Prostate gland (tissue), 2 donors: ENCODE measurements at places on chromosomes 1 and 21. TPM values are rescaled to one million over a fixed set of nuclear protein-coding genes. Genes with fewer than 3 reads are reported as not detected.

The SLC25A34 gene
- total RNA-seq, result 1.1 TPM

The SELP gene
- total RNA-seq, result 9.1 TPM

The IRF6 gene
- 59.8 TPM for total RNA-seq

The MED8 gene
- total RNA-seq, result 36.9 TPM

The RCC2 gene
- total RNA-seq, result 42.6 TPM

The KIF21B gene
- total RNA-seq, result 0.46 TPM

DNA sequence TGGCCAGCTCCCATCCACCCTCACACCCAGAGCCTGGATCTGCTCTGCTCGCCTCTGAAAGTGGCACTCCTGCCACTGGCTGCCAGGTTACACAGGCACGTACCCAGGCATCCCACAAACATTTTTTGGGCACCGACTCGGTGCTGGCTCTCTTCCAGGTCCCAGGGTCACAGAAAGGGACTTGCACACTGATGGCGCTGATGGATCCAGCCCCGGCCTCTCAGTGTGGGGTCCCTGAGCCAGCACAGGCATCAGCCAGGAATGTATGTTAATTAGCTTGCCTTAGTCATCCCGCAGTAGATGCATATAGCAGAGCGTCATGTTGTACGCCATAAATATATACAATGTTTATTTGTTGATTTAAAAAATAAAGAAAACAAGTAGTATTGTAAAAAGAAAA is 537.2 kb downstream of the NPHP4 start:
- peaks cover 6% of the 10 kb centered on the region for H3K27me3 ChIP-seq
- H3K4me3 ChIP-seq, result no peak overlapping the region
- H3K27ac ChIP-seq, result no peak overlapping the region
- H3K4me1 ChIP-seq, result no peaks in the 10 kb centered on the region
- no peaks in the 10 kb centered on the region for H3K36me3 ChIP-seq

- H3K36me3 ChIP-seq, result no peaks in the 10 kb centered on the region
- H3K27ac ChIP-seq, result no peak overlapping the region
- H3K4me3 ChIP-seq, result no peak overlapping the region
- no peaks in the 10 kb centered on the region for H3K27me3 ChIP-seq
These were observed 24.8 kb downstream of the TNFRSF8 start for GRCh38 chr1:12087797-12088314.

- DNase-seq, result no peak
- no peaks in the 10 kb centered on the region for H3K4me1 ChIP-seq
- H3K4me3 ChIP-seq, result no peak overlapping the region
These were observed 141.7 kb upstream of the SYT6 start for GRCh38 chr1:114295321-114295720.

DNA sequence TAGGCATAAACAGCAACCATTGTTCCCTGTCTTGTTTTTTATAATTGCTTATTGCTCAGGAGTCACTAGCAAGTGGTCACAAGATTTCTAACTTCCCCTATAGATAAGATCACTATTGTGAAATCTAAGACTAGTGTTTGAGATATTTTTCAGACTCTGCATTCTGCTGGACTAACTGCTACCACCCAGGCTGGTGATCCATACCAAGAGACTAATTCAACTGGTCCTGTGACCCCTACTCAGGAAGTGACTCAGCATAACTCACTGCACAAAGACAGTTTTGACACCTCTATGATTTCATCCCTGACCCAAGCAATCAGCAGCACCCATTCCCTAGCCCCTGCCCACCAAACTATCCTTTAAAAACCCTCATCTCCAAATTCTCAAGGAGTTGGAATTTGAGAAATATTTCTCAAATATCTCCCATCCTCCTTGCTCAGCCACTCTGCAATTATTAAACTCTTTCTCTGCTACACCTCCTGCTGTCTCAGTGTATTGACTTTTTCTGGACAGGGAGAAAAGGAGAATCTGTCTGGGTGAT is 52.7 kb downstream of the TRIM33 start:
- no peak for DNase-seq
- H3K27me3 ChIP-seq, result no peaks in the 10 kb centered on the region
- peak overlapping the region; percentile 18 for H3K27ac ChIP-seq
- no peaks in the 10 kb centered on the region for H3K4me1 ChIP-seq
- H3K4me3 ChIP-seq, result no peak overlapping the region

DNA sequence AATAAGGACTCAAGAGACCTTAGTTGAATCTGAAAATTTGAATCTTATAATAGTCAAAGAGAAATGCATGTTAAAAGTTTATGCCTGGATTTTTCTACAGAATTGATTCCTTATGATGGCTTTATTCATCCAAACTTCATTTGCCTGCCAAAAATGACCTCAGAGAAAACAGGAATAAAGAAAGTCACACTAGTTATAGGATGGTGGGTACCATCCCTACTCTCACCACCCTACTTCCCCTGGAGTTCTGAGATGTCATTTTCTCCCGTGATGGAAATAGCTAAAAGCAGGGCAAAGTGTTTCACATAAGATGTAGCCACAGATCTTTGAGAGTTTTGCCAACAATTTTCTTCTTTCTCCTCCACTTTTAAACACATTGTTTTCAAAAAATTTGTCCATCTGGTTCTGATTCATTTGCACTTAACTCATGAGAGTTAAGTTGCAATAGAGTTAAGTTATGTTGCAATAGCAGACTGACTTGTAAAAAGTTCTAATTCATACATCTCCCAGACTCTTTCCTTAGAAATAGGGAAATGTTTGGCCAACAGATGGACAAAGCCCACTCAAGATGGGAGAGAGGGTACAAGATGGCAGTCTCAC is 384.6 kb downstream of the PLPP3 start:
- H3K4me1 ChIP-seq, result no peaks in the 10 kb centered on the region
- no peak for DNase-seq
- H3K27me3 ChIP-seq, result no peaks in the 10 kb centered on the region
- H3K27ac ChIP-seq, result no peak overlapping the region
- H3K4me3 ChIP-seq, result no peak overlapping the region

DNA sequence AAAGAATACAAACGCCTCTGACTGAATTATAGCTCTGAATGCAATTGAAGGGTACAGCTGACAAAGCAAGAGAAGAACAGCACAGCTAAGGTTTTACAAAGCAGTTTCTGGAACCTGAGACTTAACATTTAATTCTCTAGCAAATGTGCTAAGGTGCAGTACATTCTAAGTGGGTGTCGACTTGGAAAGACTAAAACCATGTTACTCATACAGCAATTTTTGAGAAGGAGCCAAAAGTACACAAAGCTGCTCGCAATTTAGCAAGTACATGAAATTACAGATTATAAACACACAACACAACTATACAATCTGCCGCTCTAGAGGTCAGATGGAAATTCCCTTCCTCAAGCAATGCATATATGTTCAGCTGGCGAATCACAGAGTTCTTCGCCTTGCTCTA is 121.9 kb downstream of the TIAM1 start:
- H3K4me1 ChIP-seq, result no peaks in the 10 kb centered on the region
- no peak overlapping the region for H3K27ac ChIP-seq
- no peaks in the 10 kb centered on the region for H3K36me3 ChIP-seq
- DNase-seq, result no peak

GRCh38 chr1:207647671-207648333 is 2.9 kb downstream of the CR1L start:
- no peaks in the 10 kb centered on the region for H3K36me3 ChIP-seq
- DNase-seq, result no peak
- no peak overlapping the region for H3K4me3 ChIP-seq
